ENCODE measurements at places on chromosomes 7 and 10. TPM values are rescaled to one million over a fixed set of nuclear protein-coding genes. Genes with fewer than 3 reads are reported as not detected.

Gene NUTM2B
- total RNA-seq, result 0.42 TPM

- H3K4me3 ChIP-seq, result no peak overlapping the region
- H3K27me3 ChIP-seq, result no peaks in the 10 kb centered on the region
- H3K27ac ChIP-seq, result no peak overlapping the region
- no peak for DNase-seq
- H3K4me1 ChIP-seq, result no peaks in the 10 kb centered on the region
Observed at GRCh38 chr7:130332259-130333053, 12.2 kb upstream of the CPA5 start.

Gene DNAJC1
- 26.7 TPM for total RNA-seq

Gene EGFR
- 70.5 TPM for total RNA-seq

Gene C10orf120
- total RNA-seq, result not detected

GRCh38 chr10:132351611-132352010 lies 19.6 kb downstream of the LRRC27 start:
- H3K4me3 ChIP-seq, result no peak overlapping the region
- no peaks in the 10 kb centered on the region for H3K27me3 ChIP-seq
- H3K36me3 ChIP-seq, result no peaks in the 10 kb centered on the region
- no peaks in the 10 kb centered on the region for H3K4me1 ChIP-seq
- DNase-seq, result peak; percentile 45

Gene PRXL2A
- total RNA-seq, result 39.7 TPM

All from aorta (tissue), 5 donors.